ENCODE measurements at places on chromosomes 13 and 19.
A peak's percentile ranks its signal among the peaks of the same experiment; 100 is the strongest.

GRCh38 chr13:31330236-31330635, 130.5 kb downstream of the B3GLCT start:
- DNase-seq: no peak

- peak; percentile 17 for DNase-seq
Observed at GRCh38 chr19:10701955-10702525, 801 bp downstream of the QTRT1 start.

- no peak for DNase-seq
Observed at GRCh38 chr13:46895381-46895780, 1.5 kb downstream of the HTR2A start.

GRCh38 chr13:61339054-61339621, 76.5 kb downstream of the PCDH20 start:
- DNase-seq: no peak

- DNase-seq: no peak
Observed at GRCh38 chr19:8206147-8207087, 2.8 kb upstream of the CERS4 start.

- no peak for DNase-seq
Observed at GRCh38 chr13:72745260-72745659, 17.5 kb downstream of the BORA start.

DNA sequence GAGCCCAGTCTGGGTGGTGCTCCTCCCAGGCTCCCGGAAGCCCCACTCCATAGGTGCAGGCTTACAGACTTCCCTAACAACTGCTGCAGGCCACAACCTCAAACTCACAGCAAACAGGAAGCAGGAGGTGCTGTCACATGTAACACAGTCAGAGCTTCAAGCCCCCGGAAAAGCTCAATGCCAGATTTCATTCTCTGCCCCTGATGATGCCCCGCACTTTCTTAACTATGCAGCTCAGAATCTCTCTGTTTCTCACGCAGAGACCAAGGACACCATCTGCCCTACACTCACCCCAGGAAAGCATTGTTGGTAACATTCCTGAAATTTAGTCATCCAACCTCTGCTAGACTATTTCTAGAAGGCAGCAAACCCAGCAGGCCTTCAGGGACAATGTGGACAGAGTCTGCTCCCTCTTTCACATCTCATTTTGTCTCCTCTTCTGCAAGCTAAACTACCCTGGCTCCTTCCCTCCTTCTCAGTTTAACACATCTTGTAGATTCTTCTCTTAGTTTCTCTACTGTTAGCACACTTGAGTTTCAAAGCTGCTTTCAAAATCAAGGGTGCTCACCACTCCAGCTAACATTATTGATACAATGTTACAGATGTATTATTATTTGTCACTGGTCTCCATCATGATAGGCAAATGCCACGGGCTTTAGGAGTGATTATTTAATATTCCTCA, 162.5 kb downstream of the KCTD12 start:
- DNase-seq: no peak

DNA sequence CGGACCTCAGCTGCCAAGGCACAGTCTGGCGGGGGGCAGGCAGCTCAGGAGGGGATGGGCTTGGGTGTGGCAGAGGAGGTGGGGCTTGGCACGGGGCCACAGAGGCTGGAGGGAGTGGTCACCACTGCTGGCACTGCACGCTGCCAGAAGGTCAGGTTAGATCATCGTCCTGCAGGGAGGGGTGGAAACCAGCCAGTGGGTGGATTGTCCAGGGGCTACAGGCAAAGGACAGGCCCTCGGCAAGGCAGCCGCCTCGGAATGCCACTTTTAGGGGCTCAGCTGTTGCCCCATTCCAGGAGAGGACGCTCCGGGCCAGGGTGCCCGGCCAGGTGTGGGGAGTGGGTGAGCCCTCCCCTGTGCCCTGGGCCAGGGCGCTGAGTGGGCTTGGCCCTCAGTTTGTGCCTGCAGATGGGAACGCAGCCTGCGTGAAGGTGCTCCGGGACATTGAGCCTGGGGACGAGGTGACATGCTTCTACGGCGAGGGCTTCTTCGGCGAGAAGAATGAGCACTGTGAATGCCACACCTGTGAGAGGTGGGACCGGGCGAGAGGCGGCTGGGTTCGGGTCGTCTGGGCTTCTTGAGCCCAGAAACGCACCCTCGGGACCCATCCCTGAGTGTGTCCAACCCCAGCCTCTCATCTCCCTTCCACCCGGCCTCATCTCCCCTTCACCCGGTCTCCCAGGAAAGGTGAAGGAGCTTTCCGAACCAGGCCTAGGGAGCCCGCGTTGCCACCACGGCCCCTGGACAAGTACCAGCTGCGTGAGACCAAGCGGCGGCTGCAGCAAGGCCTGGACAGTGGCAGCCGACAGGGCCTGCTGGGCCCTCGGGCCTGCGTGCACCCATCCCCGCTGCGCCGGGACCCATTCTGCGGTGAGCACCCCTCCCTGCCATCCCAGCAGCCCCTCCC, 6.4 kb downstream of the KMT5C start:
- DNase-seq: no peak

GRCh38 chr13:83183439-83184149, 698.7 kb downstream of the SLITRK1 start:
- DNase-seq: no peak

DNA sequence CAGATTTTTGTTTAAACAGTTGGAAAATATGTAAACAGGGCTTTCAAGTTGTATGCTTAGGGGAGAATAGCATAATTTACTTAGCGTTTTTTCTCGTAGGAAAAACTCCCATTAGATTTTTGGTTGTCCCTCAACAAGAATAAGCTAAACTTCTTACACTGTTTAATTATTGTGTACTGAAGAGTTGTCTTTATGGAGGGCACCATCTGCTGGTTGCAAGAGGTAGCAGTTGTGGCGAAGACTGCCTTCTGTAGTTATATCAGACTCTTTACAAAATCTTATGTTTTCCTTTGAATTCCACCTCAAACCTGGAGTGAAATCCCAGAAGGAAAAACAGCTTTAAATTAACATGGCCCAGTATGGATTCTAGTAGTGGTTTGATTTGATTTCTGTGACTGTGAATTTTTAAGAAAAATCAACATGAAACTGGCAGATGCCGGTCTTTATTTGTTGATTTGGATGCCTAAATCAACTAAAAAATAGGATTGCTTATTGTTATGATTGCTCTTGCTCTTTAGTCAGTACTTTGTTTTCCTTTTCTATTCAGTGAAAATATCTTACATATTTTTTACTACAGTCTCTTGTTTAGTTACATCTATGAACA, 53.4 kb downstream of the PDS5B start:
- DNase-seq: peak; percentile 56

DNA sequence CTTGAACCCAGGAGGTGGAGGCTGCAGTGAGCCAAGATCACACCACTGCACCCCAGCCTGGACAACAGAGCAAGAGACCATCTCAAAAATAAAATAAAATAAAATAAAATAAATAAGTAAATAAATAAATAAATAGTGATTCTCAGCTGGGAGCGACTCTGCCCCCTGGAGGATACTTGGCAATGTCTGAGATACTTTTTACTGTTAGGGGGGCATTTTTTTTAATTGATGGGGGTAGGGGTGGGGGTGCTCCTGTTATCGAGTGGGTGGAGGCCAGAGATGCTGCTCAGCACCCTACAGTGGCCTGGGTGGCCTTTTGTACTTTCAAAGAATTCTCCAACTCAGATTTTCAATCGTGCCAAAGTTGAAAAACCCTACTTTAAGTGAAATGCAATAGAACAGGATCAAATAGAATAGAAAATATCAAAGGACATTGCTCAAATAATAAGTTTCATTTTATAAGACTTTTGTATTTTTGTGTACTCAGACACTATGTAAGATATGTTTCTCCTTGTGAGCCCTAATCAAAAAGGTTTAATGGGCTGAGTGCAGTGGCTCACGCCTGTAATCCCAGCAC, 7.1 kb upstream of the CLPP start:
- DNase-seq: no peak

GRCh38 chr13:25632166-25632888, 260.6 kb downstream of the ATP8A2 start:
- DNase-seq: no peak

GRCh38 chr19:45911291-45911690, 3.3 kb downstream of the NANOS2 start:
- DNase-seq: no peak

- DNase-seq: no peak
Observed at GRCh38 chr13:33015791-33016323, 366 bp upstream of the KL start.

- no peak for DNase-seq
Observed at GRCh38 chr13:97506511-97506910, 72.5 kb downstream of the RAP2A start.
